ENCODE measurements at places on chromosomes 12 and 14. TPM values are rescaled to one million over a fixed set of nuclear protein-coding genes. Genes with fewer than 3 reads are reported as not detected.

DNA sequence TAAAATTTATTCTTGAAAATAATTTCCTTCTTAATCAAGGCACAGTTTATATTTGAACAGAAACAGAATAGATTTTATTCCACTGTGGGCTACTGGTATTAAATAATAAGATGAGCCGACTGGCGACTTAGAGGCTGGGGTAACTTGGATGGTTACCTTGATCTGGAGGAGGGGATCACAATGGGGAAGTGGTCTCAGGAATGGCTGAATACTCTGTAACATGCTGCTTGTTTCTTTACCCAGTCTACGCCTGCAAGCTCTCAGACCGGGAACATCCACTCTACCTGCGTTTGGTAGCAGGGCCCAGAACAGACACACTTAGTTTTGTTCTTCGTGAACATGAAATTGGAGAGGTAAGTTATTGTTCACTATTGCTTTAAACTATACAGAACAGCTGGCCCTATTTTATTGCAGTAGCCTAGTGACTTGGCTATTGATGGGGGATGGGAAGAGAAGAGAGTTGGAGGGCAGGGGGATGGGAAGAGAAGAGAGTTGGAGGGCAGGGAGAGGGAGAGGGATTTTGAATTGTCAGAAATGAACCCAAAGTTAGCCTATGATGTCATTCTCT is 67.9 kb downstream of the GNS start:
- DNase-seq = no peak

Gene ASCL1
- not detected for total RNA-seq

Gene RTL1
- not detected for total RNA-seq

DNA sequence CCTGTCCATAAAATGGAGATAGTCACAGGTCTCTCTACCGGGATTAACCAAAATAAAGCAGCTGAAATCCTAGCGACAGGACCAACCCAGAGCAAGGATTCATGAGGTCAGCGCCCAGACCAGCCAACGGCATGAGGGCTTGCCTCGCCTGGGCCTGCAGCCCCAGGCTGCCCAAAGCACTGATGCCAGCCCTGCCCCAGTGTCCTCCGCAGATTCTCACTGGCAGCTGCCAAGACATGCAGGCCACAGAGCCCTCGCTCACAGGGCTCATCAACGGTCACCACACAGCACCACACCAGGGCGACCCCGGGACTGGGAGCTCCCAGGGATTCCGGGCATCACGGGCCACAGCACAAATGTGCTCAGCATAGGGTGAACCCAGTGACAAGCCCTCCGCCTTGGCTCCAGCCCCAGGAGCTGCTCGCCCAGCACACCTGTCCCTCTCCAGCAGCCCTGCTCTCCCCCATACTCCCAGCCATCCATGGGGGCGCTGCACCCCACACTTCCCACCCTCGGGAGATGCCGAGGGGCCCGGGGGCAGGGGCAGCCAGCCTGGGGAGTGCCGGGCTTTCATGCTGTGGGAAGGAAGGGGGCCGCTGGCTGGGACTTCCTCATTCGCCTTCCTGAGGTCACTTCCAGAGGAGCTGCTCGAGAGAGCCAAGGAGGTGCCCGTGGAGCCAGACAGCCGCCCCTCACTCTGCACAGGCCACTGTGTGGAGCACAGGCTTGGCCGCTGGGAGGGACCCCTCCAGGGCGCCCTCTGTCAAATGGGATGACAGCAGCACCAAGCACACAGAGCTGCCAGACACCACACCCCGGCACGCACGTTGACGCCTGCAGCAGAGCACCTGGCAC is 14.1 kb downstream of the RAB35 start:
- DNase-seq = no peak

DNA sequence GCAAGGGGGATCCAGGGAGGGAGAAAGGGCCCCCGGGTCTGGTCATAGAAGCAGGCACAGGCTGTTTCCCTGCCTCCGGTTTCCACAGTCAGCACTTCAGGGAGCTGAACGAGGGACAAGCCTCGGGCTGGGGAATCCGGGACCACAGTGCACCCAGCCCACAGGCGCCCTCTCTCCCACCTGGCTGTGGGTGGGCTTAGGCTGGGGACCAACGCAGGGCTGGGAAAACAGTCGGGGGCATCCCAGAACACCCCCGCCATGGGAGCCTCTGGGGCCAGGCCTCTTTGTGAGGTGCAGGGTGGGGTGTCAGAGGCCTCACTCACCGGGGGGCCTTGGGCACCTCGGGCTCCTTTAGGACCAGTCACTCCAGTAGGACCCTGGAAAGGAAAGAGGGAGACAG is 16.3 kb downstream of the TMEM106C start:
- no peak for DNase-seq

- no peak for DNase-seq
Measured at GRCh38 chr12:122836027-122836921, 1.0 kb downstream of the HIP1R start.

GRCh38 chr12:47165934-47166333 is 86.2 kb upstream of the AMIGO2 start:
- DNase-seq = no peak

Gene KCNK10
- not detected for total RNA-seq

DNA sequence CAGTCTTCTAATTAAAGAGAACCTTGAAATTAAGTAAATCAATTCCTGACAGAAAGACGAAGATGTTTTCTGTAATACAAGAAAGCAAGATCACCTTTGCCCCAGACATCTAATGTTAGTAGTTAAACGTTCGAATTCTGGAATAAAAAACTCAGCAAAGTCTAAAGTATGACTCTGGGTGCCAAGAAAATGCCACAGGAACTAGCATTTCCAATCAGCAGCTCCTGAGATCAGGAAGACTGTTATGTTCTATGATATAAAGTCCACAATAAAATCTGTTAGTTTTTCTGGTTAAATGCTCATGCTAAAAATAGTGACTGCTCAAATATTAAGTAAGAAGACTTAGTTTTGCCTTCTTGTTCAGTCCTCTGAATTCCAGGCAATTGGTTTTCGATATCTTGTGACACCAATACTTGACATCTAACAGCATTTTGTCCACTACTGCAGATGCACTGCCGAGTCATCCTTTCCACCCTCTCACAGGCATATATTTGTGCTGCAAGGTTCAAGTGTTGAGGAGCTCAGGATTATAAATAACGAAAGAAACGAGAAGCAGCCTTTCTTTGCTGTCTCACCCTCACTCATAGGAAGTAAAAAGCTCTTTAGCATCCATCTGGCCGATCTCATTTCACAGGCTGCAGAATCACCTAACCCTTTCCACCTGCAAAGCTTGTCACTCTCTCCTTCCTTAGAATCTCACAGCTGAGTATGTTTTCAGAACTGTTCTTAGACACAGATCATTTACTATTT is 32.0 kb downstream of the SSH1 start:
- DNase-seq = no peak

GRCh38 chr14:51328064-51328771 is 88.2 kb downstream of the TMX1 start:
- DNase-seq = no peak

Gene TMEM233
- not detected for total RNA-seq

- no peak for DNase-seq
Measured at GRCh38 chr14:70827752-70828151, 18.4 kb upstream of the MAP3K9 start.

Measured in chondrocyte (in vitro differentiated cells).